ENCODE measurements at places on chromosomes 7 and 10. TPM values are rescaled to one million over a fixed set of nuclear protein-coding genes. Genes with fewer than 3 reads are reported as not detected.

Gene TAS2R3
- 0.38 TPM for total RNA-seq

Gene FGF8
- 0.19 TPM for total RNA-seq

Gene LANCL2
- 22.8 TPM for total RNA-seq

Gene MBLAC1
- total RNA-seq: 4.2 TPM

Gene CDK5
- 18.9 TPM for total RNA-seq

Gene PRSS1
- total RNA-seq: not detected

Gene HHEX
- total RNA-seq: 7.1 TPM

Gene CLDN12
- total RNA-seq: 62.6 TPM

Gene SFTPA1
- total RNA-seq: not detected

Gene CALML3
- not detected for total RNA-seq

Gene PRSS37
- not detected for total RNA-seq

Gene CADPS2
- 14.4 TPM for total RNA-seq

Gene PRPS1L1
- total RNA-seq: not detected

Gene OGDHL
- 0.38 TPM for total RNA-seq

Gene LMTK2
- 9.8 TPM for total RNA-seq

Gene STK31
- under 0.01 TPM for total RNA-seq

Gene ITIH5
- 1.4 TPM for total RNA-seq

Gene MYL10
- not detected for total RNA-seq

Gene STMP1
- total RNA-seq: 18.6 TPM

Gene IFIT1B
- not detected for total RNA-seq

Gene NME8
- total RNA-seq: not detected

Gene SPAG6
- total RNA-seq: under 0.01 TPM

Gene GIMAP2
- 2.5 TPM for total RNA-seq

Gene ZNF467
- 0.77 TPM for total RNA-seq

Gene MYO1G
- total RNA-seq: under 0.01 TPM

Gene DGKI
- total RNA-seq: 22.3 TPM

Gene CDC14C
- total RNA-seq: not detected

Gene NCAPG2
- total RNA-seq: 35.9 TPM

Gene KLLN
- 0.58 TPM for total RNA-seq

Gene STAG3
- total RNA-seq: 1.1 TPM

Gene AEBP1
- 34.1 TPM for total RNA-seq

Gene CYP2C8
- total RNA-seq: not detected

Gene ANXA8
- total RNA-seq: 0.19 TPM

Gene TWIST1
- 39.5 TPM for total RNA-seq

Gene EBLN1
- not detected for total RNA-seq

Gene TDRD1
- total RNA-seq: 5.1 TPM

Gene PON1
- total RNA-seq: not detected

Gene SUGCT
- total RNA-seq: 17.8 TPM

Gene SLC39A12
- total RNA-seq: not detected

Gene COL13A1
- total RNA-seq: 44.3 TPM

Gene SLIT1
- under 0.01 TPM for total RNA-seq

Gene STRA8
- total RNA-seq: not detected

Gene RPEL1
- 0.19 TPM for total RNA-seq

Gene CTBP2
- total RNA-seq: 70.2 TPM

Gene BLNK
- total RNA-seq: not detected

Gene SLC29A4
- total RNA-seq: 1.3 TPM

Gene TMEM139
- not detected for total RNA-seq

Gene CTTNBP2
- 0.28 TPM for total RNA-seq

Gene POT1
- total RNA-seq: 34.5 TPM

All from regular cardiac myocyte (primary cell).